Inflammatory macrophage (primary cell): ENCODE measurements at places on chromosomes 7 and 10.
A peak's percentile ranks its signal among the peaks of the same experiment; 100 is the strongest.

DNA sequence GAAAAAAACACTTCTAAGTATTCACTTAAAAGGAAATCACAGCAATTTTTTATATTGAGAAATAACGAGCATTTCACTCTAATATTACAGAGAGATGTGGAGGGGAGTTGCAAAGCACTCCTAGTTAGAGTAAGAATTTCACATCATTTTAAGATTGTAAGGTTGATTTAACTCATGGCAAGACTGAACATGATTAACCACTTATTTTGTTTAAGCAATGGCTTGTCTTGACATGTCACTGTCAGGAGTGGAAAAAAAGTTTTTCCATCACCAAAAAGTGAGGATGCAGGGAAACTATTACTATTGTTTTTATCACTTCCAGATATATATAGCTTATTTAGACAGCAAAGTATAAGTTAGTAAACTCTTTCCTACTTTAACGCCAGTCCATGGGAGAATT is 27.1 kb downstream of the CD36 start:
- no peak for DNase-seq

- DNase-seq = no peak
Measured at GRCh38 chr10:132374612-132375011, 22.4 kb upstream of the PWWP2B start.

DNA sequence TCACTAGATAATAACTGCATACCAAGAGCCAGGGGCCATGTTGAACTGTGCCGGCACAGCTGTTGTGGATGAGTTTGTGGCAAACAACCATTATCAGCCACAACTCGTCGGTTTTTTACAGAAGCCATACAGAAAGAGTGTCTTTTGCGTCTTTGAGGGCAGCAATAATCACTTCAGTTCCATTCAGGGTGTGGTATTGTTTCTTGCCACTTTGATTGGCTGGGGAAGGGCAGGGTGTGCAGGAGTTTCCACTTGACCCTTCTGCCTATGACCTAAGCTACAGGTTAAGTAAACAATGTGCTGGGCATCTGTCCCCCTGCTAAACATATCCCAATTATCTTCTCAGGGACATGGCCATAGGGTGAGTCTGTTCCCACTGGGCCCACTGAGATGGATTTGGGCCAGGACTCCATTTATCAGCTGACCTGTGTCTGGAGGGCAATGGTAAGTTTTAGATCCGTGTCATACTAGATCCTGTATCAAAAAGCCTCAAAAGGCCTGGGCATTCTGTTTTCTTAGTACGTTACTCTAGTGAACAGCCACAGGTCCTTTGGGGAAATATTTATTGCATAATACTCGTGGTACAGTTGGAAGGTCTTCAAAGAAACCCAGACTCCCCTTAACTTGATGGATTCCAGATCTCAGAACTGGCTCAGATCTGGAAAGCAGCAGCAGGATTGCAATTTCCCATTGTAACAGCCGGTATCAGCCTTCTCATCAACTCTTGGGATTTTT is 15.9 kb downstream of the ZNF3 start:
- no peak for DNase-seq

GRCh38 chr7:69166979-69167516 is 431.2 kb upstream of the AUTS2 start:
- no peak for DNase-seq

GRCh38 chr7:122248472-122248871 is 56.1 kb downstream of the FEZF1 start:
- no peak for DNase-seq

DNA sequence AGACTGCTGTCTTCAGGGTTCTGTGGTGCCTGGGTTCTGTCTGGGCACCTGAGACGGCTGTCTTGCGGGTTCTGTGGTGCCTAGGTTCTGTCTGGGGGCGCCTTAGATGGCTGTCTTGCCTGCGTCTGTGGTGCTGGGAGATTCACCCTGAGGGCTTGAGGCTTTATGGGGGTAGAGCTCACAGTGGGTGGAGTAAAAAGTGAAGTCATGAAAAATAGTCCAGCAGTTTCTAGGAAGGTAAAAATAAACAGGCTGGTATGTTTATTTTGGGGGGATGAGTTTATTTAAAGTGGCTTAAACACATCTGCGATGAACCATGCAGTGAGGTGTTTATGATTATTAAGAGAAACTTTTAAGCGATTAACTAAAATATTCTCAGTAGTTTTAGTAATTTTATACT is 64.2 kb downstream of the NKX6-2 start:
- DNase-seq = no peak

- no peak for DNase-seq
Measured at GRCh38 chr7:124724079-124724478, 41.5 kb downstream of the GPR37 start.

GRCh38 chr7:79420464-79420863 is 33.0 kb downstream of the MAGI2 start:
- no peak for DNase-seq

- no peak for DNase-seq
Measured at GRCh38 chr10:76285515-76285914, 854.1 kb downstream of the LRMDA start.

- DNase-seq = no peak
Measured at GRCh38 chr7:122316467-122317388, 12.2 kb upstream of the FEZF1 start.

DNA sequence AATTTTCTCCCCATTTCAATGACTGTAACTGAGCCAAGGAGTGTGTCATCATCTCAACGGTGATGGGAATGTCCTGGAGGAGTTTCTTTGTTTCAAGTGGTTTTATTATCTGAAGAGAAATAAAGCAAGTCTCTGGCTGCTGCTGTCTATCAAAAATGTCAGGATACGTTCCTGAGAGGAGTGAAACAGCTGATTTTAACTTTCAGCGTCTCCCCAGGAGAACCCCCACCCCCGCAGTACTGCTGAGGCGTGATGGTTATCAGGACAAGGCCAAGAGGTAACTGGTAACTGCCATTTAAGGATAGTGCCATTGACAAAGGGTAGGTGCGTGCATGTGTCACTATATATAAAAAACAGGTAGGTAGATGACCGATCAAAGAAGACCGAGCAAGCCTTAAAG is 70.3 kb upstream of the LRGUK start:
- no peak for DNase-seq

DNA sequence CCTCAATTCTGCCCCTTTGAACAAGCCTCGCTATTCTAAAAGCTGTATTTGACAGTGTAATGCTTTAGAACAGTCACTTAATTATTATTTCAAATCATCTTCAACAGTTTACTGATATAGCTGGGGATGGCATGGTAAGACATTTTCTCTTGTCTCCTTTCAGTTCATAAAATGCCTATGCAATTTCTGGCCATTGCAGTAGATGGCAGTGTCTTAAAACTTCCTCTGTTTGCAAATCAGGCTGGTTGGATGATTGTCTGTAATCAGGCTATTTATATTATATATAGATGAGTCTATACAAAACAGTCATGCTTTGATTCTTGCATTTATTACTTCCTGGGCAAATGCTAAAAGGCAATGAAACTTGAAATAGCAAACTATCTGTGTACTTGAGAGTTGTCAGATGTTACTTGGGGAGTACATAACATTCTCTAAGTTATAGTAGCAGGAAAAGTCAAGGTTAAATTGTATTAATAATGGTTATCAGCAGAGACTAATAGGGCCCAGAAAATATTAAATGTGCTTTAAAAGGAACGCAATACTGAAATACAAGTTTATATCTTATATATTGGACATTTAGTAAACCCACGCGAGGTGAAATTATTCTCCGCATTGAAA is 55.5 kb upstream of the LHFPL3 start:
- DNase-seq = peak; percentile 15

- DNase-seq = no peak
Measured at GRCh38 chr7:111833466-111833865, 271.2 kb upstream of the IMMP2L start.
